ENCODE measurements at places on chromosomes 2 and 18. TPM values are rescaled to one million over a fixed set of nuclear protein-coding genes. Genes with fewer than 3 reads are reported as not detected.
A peak's percentile ranks its signal among the peaks of the same experiment; 100 is the strongest.

MAP3K20 gene
- total RNA-seq, result 429 TPM

GRCh38 chr2:96104487-96104861, 11.9 kb downstream of the ADRA2B start:
- peak; percentile 12 for DNase-seq

DNA sequence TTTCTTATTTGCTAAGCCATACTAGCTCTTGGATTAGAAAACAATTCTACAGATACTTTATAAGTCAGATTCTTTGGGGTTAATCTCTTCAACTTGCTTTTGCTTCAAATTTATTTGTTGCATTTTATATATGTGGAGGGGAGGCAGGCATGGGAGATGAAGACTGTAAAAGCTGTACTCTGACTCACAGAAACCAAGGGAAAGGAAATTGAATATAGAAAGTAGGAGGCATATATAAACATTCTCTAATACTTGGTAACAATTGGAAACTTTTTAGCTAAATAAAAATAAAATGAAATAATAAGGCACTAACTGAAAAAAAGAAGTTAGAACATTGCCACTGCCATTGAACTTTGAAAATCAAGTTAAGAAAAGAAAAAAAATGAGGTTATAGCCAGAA, 21.3 kb downstream of the PLA2R1 start:
- DNase-seq, result no peak

ITPRIPL1 gene
- 1.3 TPM for total RNA-seq

DNA sequence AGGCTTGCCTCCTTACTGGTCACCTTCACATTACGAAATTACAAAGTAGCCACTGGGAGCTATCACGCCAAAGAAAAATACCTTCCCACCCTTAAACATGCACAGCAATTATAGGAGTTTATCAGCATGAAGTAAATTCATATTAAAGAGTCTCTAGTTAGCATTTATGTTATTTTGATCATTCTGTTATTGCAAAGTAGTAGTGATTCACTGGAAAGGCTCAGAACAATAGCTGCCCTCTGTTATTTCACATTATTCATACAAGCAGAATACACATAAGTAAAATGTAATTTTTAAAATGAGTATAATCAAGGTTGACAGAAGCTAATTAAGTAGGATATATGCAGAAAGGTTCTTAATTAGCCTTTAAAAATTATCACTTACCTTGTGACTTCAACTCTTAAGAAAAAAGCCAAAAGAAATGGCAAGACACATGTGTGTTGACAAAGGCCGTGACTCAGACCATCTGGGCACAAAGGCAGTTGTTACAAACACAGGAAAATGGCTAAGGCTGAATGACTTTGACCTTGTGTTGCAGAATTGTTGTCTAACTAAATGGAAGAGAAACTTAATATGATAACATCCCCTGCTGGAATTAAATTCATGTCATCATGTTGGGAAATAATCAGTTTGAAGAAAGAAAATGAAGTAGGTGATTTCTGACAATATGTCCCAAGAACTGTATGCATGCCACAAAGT, 108.3 kb downstream of the ARL6IP6 start:
- no peak for DNase-seq

DNA sequence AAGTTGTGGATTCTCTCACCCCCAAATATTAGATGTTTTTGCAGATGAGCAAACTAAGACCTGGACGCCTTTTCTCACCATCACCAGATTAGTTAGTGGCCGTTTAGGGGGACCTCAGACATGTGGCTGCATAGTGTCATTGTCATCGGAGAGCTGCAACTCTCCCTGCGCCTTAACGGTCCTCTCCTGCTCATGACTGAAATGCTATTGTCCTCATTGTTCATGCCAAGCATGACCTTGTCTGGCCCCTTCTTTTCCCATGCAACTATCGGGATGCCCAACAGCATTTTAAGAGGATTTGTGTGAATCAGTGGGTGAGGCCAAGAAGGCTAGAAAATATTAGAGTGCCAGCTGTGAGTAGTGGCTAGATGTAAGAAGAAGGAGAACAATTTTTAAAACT, 174.2 kb downstream of the SOCS6 start:
- DNase-seq, result no peak

- DNase-seq, result peak; percentile 87
Measured at GRCh38 chr2:1707771-1708418, 36.4 kb downstream of the PXDN start.

RIT2 gene
- not detected for total RNA-seq

DNA sequence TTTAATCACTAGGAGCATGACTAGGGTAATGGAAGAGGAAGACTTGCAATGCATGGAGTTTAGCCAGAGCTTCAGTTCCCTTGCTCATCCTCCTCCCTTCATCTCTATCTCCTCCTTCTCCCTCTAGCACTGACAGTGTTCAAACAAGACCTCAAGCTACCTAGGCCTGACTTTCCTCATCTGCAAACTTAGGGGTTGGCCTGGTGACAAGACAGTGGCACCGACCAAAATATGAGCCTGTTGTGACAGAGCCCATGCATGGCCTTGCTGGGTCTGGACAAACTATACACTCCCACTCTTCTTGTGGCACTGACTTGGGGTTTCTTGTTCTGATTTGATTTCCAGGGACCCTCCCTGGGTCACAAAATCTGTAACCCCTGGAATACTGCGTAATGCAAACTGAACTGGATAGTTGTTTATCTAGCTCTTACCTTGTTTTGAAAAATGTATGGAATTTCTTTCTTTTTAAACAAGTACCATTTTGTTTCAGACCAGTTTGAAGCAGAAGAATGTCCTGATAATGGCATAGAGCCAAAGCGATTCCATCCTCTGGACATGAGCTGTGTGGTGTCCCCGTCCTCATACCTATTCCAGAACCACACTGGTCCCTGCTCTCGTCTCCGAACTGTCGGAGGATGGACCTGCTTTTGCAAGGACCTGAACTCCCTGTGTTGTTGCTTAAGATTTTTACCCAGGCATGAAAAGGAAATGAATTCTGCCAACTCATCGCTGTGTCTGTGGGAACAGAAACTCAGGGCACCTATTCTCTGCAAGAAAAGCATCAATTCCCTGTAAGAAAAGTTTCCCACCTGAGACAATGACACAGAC, 33.4 kb upstream of the PPP4R1 start:
- DNase-seq, result no peak

CLK1 gene
- 54.9 TPM for total RNA-seq

GRCh38 chr2:199348871-199349270, 108.9 kb downstream of the SATB2 start:
- DNase-seq, result no peak

- no peak for DNase-seq
Measured at GRCh38 chr2:156505696-156506095, 69.5 kb downstream of the GPD2 start.

LRATD1 gene
- total RNA-seq, result 1.7 TPM

ST8SIA3 gene
- not detected for total RNA-seq

DNA sequence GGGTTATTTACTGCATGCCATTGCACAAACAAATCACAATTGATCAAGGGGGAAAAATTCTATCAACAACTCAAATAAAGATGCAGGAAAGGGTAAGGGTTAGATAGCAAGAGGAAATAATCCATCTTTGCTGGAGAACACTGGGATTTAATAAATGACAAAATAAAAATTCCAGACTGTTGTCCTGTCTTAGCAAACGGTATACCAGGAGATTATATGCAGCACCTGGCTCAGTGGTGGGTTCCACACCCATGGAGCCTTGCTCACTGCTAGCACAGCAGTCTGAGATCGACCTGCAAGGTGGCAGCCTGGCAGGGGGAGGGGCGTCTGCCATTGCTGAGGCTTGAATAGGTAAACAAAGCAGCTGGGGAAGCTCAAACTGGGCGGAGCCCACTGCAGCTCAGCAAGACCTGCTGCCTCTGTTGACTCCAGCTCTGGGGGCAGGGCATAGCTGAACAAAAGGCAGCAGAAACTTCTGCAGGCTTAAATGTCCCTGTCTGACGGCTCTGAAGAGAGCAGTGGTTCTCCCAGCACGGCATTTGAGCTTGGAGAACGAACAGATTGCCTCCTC, 296.5 kb upstream of the THSD7B start:
- no peak for DNase-seq

DNA sequence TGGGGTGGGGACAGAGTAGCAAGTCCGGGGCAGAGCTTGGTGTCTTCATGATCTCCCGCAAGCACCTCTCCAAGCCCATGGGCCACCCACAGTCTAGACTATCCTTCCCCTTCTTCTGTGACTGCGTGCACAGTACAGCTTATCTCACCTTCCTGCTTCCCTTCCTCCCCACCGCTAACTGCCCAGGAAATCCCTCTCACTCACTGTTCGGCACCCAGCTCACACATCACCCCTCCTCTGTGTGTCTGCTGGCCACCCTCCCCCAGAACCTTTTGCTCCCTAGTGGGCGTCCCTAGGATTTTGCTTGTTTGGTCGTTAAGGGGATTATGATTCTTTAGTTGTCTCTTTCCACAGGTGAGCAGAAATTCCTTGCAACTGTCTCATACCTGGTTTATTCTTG, 31.5 kb upstream of the SMAD7 start:
- no peak for DNase-seq

LGALSL gene
- total RNA-seq, result 5.8 TPM

NOL4 gene
- 0.35 TPM for total RNA-seq

DNA sequence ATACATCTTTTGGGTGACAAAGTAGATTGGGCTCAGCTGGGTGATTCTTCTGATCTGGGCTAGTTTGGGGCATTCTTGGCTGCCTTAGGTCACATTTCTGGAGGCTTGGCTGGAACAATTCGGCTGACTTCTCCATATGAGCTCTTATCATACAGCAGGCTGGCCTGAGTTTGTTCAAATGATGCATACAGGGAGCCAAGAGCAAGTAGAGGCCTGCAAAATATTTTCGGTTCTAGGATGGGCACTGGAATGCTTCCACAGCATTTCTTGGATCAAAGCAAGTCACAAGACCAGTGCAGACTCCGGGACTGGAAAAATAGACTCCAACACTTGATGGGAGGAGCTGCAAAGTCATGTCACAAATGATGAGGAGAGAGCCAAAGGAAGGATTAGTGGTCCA, 98.4 kb downstream of the SCG2 start:
- DNase-seq, result no peak

DNA sequence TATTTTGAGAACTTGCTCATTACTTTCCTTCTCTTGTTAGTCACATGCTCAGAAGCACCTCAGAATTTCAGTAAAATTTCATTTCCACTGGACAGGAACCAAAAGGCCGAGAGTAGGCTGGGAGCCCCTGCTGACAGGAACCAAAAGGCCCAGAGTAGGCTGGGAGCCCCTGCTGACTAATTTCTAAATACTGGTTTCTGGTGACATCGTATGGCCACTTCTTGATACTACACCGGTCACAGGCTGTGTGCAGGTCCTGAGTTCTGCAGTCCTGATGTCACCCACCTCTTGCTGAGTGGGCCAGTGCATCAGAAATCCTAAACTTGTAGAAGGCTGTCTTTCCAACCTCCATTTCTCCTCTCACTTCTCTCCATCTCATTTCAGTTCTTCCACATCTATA, 17.7 kb upstream of the EN1 start:
- no peak for DNase-seq

- DNase-seq, result no peak
Measured at GRCh38 chr18:74137920-74138538, 9.6 kb downstream of the FBXO15 start.

CCDC74B gene
- 0.64 TPM for total RNA-seq

HJURP gene
- total RNA-seq, result 0.52 TPM

DSG1 gene
- 0.77 TPM for total RNA-seq

- no peak for DNase-seq
Measured at GRCh38 chr2:154686162-154686561, 12.3 kb upstream of the KCNJ3 start.

DNA sequence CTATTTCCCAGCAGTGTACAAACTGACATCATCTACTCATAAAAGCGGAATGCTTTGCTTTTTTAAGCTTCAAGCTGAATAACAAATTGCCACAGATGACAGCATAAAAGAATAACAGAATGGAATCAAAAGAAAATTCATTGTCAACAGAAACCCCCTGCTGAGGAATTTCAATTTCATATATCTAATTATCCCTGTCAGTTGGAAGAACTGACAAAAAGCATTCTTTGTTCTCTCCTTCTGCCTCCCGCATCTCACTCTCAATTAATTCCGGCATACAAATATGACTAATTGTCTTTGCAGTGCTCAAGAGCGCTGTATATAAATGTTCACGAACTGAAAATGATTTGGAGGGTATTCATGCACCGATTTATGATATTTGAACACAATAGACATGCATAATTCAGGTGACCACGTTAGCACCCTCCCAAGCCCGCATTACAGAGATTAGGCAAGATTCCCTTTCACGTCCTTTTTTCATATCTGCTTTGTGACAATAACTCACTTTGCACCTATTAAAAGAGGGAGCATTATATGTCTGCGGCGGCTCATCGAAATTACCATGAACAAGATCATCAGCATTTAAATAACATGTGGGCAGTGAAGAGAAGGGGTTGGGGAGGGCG, 277.7 kb upstream of the SALL3 start:
- no peak for DNase-seq

DNA sequence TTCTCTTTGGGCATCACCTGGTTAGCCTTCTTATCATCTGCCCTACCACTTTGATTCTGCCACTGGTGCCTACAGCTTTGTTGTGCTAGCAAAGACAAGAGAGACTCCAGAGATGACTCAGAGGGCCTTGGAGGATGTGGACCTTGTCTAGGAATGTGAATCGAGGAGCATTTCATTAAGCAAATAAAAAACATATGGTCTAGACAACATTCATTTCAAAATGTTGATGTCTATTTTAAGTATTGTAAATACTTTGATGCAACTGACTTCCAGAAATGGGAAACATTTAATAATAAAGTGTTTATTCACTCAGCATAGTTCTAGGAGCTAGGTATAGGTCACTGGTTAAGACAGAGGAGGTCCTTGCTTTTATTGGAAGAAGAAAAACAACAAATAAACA, 195.5 kb downstream of the CDCA7 start:
- DNase-seq, result no peak

C2orf81 gene
- 0.79 TPM for total RNA-seq

ZNF804A gene
- 0.07 TPM for total RNA-seq

- no peak for DNase-seq
Measured at GRCh38 chr2:42171396-42171980, 2.3 kb downstream of the EML4 start.

DCC gene
- total RNA-seq, result not detected

GRCh38 chr18:49135877-49136276, 185.1 kb upstream of the SMAD7 start:
- DNase-seq, result no peak

DNA sequence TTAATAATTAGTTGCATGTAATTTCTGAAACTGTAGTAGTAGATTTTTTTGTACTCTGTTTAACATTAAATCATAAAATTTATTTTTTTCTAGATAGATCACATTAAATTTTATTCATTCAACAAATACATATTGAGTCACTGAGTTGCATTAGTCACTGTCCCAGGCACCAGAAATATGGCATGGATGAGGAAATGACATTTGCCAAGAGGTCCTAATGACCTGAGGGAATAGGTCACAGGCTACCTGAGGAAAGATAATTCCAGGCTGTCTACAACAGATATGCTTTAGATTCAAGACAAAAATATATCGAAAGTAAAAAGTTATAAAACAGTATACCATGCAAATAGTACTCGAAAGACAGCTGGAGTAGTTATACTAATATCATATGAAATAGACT, 852.4 kb upstream of the ACVR2A start:
- no peak for DNase-seq

DNA sequence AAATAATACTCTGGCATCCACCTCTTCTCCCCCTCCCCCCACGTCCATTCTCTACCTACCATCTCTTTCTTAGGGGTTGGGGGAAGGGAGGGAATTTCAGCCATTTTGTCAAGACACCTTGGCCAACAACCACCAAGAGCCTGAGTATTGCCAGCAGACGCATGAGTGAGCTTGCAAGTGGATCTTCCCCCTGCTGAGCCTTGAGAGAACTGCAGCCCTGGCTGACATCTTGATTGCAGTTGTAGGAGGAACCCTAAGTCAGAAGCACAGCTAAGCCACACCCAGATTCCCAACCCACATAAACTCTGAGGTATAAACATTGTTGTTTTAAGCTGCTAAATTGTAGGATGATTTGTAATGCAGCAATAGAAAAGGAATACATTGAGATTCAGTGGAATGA, 165.6 kb downstream of the TMEFF2 start:
- no peak for DNase-seq

All from left ventricle myocardium superior (tissue), 1 donor.